ENCODE measurements at places on chromosomes 7 and 10.
A peak's percentile ranks its signal among the peaks of the same experiment; 100 is the strongest.

GRCh38 chr7:28835800-28836199, 122.3 kb downstream of the TRIL start:
- DNase-seq = no peak

DNA sequence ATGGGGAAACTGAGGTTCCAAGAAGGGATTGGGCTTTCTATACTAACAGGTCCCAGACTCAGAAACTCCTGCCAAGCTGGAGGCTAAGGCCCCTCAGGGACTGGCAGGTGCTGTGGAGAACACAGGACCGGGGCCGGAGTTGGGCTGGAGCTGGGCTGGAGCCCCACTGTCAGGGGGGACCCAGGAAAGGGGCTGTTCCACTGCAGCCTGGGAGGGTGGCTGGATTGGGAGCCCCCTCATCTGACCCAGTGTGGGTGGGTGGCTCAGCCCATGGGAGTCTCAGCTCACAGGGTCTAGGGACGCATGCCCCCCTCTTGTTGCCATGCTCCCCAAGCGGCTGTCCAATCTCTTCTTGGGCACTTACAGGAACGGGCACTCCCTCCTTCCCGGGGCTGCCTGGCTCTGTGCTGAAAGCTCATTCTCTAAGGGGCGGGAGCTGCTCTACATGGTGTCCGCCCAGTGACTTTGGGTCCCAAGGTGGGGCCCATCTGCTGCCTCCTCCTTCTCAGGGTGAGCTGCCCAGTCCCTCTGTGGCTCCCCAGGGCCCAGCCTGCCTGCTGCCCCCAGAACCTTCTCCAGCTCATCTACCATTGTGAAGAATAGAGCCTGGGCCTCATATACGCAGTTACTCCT, 126.5 kb downstream of the MYL10 start:
- no peak for DNase-seq

DNA sequence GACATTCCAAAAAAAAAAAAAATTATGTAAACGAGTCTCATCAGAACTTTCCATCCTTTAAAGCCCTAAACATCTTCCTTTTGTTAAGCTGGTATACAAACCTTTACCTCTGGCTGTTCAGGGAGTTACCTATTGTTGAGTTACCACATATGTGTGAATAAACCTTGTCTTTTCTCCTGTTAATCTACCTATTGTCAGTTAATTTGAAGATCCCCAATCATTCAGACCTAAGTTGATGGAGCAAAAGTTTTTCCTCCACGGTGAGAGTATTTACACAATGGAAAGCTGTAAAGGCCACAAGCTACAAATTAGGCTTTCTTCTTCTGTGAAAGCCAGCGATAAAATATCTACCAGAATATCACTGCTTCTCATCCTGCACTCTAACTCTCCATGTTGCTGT, 80.3 kb downstream of the SKAP2 start:
- no peak for DNase-seq

- DNase-seq = peak; percentile 16
These were observed 48.1 kb downstream of the CCNY start for GRCh38 chr10:35384265-35384868.

- DNase-seq = no peak
These were observed 222.6 kb downstream of the ANK3 start for GRCh38 chr10:60167050-60167449.

GRCh38 chr7:104482362-104483037, 154.1 kb downstream of the LHFPL3 start:
- no peak for DNase-seq

GRCh38 chr10:132193907-132194552, 7.3 kb downstream of the DPYSL4 start:
- peak; percentile 20 for DNase-seq
